Foreskin keratinocyte (primary cell): ENCODE measurements at places on chromosomes 12 and 14.
A peak's percentile ranks its signal among the peaks of the same experiment; 100 is the strongest.

GRCh38 chr14:48378541-48378940 is 703.1 kb upstream of the MDGA2 start:
- DNase-seq, result no peak

DNA sequence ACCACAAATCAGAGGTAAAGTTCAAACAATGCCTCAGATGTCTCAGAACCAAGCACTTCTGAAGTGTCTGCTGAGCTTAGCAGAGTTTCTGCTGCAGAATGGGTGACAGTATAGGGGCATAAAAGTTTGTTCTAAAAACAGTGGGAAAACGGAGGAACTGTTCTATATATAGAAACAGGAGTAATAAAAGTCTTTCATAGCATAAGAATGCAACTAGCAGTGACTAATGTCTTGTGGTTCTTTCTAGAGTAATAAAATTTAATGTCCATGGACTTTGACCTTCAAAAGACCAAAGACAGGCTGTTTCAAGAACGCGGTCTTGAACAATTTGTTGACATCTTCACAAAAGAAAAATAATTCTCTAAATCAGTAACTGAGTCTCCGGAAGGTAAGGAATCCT is 107.5 kb upstream of the FAR2 start:
- DNase-seq, result peak; percentile 61

DNA sequence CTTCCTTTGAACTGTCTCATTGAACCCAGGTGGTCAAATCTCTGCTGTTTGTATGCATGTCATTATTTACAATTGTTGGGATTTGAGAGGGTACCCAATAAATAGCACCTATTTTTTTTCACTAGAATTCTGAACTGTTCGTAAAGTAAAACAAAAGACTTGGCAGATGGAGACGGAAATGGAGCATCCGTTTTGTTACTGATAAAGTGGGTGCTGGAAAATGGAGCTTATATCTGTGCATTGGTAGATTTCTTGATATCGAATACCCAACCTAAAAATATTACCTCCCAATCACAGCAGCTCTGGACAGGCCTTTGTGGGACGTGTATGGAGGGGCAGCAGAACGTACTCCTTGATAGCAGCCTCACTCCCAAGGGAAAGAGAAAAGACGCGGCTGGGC is 224.4 kb downstream of the C12orf75 start:
- DNase-seq, result no peak

DNA sequence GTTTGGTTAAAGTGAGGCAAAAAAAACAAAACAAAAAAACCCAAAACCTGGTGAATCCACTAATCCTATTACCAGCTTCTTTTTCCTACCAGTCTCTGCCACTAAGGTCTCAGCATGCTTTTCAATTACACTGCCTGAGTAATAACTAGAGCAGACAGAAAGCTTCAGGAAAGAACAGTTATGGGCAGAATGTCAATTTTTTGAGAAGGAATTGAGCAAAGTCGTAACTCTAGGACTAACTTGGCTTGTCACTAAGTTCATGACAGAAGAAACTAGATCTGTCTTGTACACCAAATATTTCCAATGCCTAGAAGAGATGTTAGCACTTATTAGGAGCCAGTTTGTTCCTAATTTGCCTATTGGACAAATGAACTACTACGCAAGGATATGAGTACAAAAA is 148.8 kb upstream of the CNOT2 start:
- no peak for DNase-seq

- no peak for DNase-seq
Observed at GRCh38 chr14:77204907-77205306, 23.3 kb downstream of the TMEM63C start.

DNA sequence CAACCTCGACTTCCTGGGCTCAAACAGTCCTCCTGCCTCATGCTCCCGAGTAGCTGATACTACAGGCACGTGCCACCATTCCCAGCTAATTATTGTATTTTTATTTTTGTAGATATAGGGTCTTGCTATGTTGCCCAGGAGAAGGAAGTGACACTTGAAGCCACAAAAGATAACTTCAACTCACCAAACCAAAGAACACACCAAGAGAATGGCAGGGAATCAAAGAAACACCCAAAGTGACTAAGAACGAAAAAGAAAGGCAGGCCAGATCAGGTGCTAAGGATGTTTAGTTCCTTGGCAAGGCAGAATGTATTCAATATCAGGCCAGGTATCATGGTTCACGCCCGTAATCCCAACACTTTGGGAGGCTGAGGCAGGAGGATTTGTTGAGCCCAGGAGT is 10.1 kb upstream of the TPCN1 start:
- DNase-seq, result no peak

DNA sequence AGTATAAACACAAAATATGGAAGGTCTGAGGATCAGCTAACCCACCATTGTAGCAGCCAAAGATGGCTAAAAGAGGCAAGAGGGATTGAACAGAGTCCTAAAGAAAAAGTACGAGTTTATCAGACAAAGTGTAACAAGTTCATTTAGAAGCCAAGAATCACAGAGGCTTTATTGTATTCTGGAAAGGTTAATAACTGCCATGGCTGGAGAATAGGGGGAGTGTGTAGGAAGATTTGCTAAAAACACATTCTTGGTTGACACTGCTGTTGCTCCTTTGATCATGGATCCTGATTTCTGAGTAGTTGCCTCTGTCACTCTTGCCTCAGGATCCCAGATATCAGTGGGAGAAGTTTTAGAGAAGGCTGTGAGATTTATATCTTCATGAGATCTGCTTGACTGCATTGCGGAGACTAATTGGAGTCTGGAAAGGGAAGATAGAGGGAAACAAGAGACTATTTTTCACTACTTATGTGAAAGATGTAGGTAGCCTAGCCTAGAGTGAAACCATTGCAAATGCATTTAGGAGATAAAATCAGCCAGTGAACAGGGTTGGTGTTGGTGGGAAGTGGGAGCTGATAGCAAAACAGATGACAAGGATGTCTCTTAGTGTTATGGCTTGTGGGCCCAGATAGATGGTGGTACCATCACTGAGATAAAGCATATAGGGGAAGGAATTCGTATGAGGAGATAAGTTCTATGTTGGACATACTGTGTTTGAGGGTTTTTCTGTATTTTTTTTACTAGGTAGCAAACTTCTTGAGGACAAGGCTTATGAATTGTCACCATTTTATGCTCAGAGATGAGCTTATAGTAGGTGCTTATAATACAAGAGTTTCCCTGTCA is 402.9 kb upstream of the PDE3A start:
- DNase-seq, result no peak

- no peak for DNase-seq
Observed at GRCh38 chr14:89767131-89767530, 187.4 kb downstream of the EFCAB11 start.

- DNase-seq, result peak; percentile 85
Observed at GRCh38 chr14:55107766-55108554, 21.1 kb upstream of the LGALS3 start.

- DNase-seq, result no peak
Observed at GRCh38 chr14:92924247-92924646, 1.3 kb downstream of the CHGA start.

DNA sequence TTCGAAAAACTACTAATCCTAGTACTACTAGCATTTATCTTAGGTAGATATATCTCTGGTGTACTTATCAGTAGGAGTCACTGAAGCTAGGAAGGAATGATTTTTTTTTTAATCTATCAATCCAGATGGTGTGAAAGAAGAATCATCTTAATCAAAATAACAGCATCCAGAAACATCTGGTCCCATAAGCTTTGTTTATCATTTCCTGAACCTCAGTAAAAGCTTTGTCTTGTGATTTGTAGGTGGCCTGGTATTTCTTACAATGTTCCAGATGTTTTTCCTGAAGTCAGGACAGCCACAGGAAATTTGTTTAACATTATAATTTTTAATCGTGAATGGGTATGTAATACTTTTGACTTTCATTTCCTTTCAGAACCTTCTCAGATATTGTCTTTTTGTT is 28.0 kb upstream of the LUM start:
- DNase-seq, result no peak
